ENCODE measurements at places on chromosomes 7 and 10.

GRCh38 chr10:97503406-97503805, 4.7 kb downstream of the UBTD1 start:
- no peak for DNase-seq

- no peak for DNase-seq
Observed at GRCh38 chr7:48628793-48629349, 295.5 kb upstream of the CDC14C start.

DNA sequence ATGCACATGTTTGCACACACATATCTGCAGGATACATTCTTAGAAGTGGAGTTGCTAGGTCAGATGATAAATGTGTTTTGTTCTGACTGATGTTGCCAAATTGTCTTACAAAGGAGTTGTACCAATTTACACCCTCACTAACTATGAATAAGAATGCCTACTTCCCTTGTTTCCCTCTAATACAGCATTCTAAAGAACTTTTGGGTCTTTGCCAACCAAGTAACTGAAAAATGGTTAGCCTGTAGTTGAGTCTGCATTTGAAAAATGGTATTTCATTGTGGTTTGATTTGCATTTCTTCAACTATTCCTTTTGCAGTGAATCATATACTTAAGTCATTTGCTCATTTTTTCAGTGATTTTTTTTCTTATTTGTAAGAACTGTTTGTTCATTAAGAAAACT, 48.4 kb downstream of the TMEM26 start:
- no peak for DNase-seq

GRCh38 chr10:119754936-119755335, 29.1 kb downstream of the INPP5F start:
- no peak for DNase-seq

- peak; percentile 58 for DNase-seq
Observed at GRCh38 chr7:99141841-99142726, 1.8 kb downstream of the SMURF1 start.

DNA sequence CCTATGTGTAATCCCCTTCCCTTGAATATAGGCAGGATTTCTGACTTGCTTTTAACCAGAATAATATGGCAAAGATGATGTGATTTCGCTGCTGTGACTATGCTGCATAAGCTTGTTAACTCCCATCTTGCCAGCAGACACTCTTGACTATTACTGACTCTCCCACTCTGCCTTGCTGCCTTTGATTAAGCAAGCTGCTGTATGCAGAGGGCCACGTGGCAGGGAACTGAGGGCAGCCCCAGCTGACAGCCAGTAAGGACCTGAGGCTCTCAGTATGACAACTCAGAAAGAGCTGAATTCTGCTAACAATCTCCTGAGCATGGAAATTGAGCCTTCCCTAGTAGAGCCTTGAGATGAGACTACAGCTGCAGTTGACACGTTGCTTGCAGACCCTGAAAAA, 279.4 kb upstream of the CACNA2D1 start:
- no peak for DNase-seq

DNA sequence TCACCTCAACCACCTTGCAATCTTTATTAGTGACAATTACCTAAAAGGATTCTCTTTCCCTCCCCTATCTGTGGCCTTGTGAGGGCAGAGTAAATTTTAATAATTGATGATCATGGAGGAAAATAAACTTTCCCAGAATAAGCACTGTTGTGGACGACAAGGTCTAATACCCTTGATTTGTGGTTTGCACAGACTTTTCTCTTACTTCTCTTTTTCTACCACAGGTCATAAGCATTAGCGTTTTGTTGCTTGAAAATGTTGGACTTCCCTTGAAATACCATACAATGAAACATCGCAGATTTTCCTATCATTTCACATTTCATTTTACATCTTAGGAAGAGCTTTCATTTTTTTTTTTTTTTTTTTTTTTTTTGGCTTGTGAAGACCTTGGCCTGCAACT, 188.1 kb upstream of the TMEM72 start:
- DNase-seq, result no peak

- no peak for DNase-seq
Observed at GRCh38 chr7:131797841-131798240, 241.4 kb upstream of the PODXL start.

DNA sequence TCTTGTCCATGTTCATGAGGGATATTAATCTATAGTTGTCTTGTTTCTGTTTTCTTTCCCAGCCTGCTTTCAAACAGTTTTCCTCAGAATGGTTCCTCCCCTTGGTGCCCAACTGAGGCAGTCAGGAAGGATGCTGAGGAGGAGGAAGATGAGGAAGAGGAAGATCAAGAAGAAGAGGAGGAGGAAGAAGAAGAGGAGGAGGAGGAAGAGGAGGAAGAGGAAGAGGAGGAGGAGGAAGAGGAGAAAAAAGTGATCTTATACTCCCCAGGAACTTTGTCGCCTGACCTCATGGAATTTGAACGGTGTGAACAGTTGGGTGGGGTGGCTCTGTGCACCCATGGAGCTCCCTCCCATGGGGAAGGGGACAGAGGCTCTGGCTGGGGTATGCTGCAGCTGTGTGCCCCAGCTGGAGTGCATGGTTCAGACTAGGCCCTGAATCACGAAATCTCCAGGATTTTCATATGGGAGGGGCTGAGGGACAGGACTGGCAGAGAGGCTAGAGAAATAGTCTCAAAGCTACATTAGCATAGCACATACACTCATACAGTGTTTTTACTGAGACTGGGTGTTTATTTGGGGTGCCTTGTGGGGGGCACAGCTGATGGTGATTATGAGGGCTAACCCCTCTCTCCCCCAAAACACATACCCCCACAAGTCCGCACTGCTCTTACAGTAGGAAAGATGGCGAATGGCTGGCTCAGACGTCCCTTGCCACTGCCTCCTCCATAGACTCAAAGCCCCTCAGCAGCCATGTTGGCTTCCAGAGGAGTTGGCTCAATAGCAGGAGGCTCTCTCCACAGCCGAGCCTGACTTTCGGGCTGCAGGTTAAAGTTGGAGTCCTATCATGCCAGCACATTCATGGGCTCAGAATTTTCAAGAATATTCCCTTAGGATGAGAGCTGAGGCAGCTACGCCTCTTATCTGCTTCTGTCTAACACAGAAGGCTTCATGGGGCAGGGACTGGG, 11.9 kb downstream of the STRA8 start:
- DNase-seq, result no peak

DNA sequence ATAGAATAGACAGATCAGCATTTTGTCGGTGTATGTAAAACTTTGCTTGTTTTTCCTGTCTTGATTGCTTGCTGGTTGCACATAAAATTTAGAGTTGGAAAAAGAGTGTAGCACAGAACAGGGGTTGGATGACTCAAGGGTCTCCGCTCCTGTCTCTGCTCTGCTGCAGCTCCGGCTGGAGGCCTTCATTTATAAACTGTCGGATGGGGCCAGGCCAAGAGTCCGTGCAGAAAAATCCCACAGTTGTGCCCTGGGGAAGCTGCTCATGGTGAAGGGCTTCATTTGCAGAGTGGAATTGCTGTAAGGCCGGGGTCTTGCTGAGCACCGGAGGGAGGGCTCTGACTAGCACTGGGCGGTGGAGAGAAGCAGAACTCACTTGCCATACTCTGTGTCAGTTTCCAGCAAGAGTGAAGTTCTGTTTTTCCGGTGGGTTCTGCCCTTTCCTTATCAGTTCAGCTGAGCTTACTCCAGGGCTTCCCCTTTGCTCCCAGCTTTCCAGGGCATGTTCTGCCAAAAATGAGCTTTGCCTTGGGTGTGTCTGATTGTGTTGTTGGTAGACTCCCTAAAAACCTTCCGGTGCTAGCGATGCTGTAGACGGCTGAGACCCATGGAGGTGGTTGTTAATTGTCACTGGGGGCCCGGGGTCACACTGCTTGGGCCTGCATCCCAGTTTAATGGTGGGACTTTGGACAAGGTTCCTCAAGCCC, 67.2 kb downstream of the CAMK1D start:
- DNase-seq, result no peak

DNA sequence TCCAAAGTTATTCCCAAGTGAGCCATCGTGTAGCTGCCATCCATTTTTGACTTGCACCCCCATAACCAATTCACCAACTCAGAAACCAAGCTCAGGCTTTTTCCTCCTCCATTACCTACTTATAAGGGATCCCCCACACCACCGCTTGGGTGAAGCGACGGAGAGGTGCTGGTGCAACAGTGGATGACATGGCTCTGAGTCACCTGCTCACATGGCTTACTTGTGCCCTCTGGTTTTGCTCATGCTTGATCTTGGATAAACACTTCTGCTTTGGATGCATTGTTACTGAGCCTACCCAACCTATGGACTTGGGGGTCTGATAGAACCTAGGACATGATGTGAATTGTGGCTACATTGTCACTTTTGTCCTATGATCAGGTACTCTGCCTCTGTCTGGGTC, 12.0 kb upstream of the AKR1B1 start:
- DNase-seq, result no peak

DNA sequence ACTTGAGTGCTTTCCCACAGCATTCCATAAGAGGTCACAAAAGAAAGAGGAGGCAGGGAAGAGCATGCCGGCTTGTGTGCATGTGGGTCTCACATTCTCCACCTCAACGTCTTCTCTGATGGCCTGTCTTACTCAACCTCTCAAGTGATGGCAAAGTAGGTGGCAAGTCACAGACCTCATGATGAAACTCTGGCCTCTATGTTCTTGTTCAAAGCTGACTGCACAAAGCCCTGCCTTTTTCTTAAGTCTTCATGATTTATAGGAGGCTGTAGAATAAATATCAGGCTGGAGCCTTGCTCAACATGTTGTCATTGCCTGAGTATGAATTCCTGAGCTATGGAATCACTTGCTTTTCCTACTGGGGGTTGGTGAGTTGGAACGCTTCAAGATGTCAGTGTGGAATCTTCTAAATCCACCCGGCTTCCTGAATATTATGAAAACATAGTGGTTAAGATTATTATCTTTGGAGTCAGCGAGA, 213.6 kb upstream of the INHBA start:
- DNase-seq, result no peak

- DNase-seq, result no peak
Observed at GRCh38 chr10:62911210-62911963, 95.2 kb upstream of the EGR2 start.

GRCh38 chr7:3042861-3043489, 692 bp downstream of the CARD11 start:
- peak; percentile 70 for DNase-seq

DNA sequence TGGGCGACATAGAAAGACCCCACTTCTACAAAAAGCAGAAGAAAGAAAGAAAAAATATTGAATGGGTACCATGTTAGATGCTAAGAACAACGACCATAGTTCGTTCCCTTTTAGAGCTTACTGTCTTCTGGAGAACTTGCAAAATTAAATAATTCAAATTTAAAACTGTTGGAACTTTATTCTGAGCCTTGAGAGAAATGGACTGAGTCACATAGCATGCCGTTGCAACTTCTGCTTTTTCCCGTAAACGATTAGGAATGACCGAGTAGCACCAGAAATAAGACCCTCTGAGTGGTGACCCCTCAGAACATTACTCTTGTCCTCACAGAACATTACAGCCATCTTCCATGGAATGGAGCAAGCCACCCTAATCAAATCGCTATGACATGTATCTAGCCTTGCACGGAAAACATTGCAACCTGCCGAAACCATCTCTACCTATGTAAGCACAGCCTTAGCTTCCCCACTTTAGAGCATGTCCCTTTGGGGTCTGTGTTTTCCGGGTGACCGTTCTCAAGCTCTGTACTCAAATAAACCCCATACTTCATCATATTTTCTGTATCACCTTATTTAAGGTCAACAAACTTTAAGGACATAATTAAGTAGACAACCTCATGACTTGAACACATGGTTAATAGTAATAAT, 179.1 kb downstream of the PRKCQ start:
- DNase-seq, result no peak

DNA sequence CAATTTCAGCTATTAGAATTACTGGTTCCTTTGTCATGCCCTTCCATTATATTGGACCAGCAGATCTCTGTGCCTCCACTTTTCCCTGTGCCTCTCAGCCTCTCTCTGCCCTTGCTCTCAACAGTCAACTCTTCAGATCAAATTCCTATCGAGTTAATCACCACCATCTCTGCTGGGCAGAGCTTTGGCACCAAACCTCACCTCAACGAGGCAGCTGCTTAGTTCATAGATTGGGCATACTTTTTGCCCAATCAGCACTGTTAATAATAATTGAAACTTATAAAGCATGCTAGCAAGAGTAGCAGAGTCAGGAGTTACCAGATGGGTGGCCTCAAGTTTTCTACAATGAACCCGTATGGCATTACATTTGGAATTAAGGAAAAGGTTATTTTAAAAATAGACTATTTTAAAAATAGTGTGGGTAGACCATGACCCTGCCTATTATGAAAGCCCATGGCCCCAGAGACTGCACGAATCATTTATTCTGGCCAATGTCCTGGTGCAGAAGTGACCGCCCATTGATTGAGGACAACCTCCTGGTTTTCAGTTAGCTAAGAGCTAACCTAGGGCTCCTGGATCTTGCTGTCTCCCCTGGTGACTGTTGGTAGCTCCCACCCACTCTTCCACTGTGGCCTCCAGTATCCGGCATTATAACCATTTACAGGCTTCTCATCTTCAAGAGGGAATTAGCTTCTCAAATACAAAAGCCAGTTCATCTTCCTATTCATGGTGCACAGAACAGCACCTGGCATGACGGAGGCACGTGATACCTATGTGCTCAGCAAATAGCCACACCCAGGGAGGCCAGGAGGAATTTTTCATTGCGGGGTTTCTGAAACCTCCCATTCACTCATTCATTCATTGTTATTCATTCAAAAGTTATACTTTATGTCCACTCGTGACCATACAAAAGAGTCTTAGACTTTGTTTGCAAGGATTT, 265.4 kb downstream of the INHBA start:
- DNase-seq, result no peak

DNA sequence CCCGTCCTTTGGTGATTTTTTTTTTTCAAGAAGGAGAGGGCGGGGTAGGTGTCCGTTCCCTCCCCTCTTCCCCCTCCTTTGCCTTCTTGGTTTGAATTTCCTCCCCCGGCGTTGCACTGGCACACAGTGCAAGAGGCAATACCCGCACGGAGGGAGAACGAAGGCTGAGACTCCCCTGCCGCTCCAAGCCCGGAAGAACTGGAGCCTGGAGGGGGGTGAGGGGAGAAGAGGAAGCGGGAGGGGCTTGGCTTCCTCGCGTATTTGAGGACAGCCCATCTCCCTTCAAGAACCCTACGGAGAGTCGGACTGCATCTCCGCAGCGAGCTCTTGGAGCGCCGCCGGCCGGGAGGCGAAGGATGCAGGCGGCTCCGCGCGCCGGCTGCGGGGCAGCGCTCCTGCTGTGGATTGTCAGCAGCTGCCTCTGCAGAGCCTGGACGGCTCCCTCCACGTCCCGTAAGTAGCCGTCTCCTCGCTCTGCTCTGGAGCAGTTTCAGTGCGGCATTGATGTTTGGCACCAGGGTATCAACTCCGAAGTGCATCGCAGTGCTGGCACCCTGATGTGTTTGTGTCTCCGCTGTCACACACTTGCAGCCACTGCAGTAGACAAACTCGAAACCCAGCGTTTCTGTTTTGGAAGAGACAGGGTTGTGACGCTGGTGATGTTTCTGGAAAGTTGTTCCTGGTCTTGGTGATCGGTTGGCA, at the start of gene CNTNAP2:
CNTNAP2 (plus strand) TSS at position 281 of the 702 bp plus-strand sequence; CDS start at position 357, 76 bp downstream.
- no peak for DNase-seq

- no peak for DNase-seq
Observed at GRCh38 chr7:158827411-158828132, 1.7 kb downstream of the ESYT2 start.
